ENCODE measurements at places on chromosomes 16 and 17.

- no peak for DNase-seq
Observed at GRCh38 chr16:84071121-84071520, 28.5 kb upstream of the SLC38A8 start.

- DNase-seq: no peak
Observed at GRCh38 chr16:50972876-50973275, 178.2 kb downstream of the SALL1 start.

GRCh38 chr17:74297941-74298340, 23.9 kb downstream of the DNAI2 start:
- no peak for DNase-seq

- DNase-seq: no peak
Observed at GRCh38 chr17:46944931-46945330, 22.0 kb downstream of the GOSR2 start.

DNA sequence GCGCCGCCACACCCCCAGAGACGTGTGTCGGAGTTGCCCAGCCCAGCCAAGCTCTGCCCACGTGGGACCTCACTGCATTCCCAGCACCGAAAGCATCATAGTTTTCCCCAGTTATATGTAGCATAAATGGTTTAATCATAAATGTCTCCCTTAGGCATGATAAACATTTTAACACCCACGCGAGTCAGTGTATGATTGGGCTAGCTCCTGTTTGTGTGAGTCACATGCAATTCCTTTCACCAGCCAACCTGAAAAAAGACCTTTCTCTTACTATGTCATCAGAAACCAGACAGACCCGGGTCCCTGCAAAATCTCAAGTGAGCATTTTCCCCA, 9.2 kb downstream of the TAF1C start:
- no peak for DNase-seq
